ENCODE measurements at places on chromosomes 2 and 18. TPM values are rescaled to one million over a fixed set of nuclear protein-coding genes. Genes with fewer than 3 reads are reported as not detected.

MEP1B gene
- not detected for total RNA-seq

STPG4 gene
- total RNA-seq = not detected

C2orf49 gene
- 18.4 TPM for total RNA-seq

TRAF3IP1 gene
- total RNA-seq = 7.3 TPM

PPP1R1C gene
- 0.51 TPM for total RNA-seq

CAVIN2 gene
- total RNA-seq = 571 TPM

CACNB4 gene
- total RNA-seq = 0.17 TPM

AFF3 gene
- not detected for total RNA-seq

TBR1 gene
- not detected for total RNA-seq

ACMSD gene
- total RNA-seq = 0.34 TPM

SKOR2 gene
- not detected for total RNA-seq

MBD5 gene
- 12.3 TPM for total RNA-seq

SPATS2L gene
- 54.0 TPM for total RNA-seq

REG1A gene
- not detected for total RNA-seq

C1QL2 gene
- total RNA-seq = not detected

TMEM18 gene
- total RNA-seq = 22.2 TPM

IGFBP5 gene
- total RNA-seq = 6.1 TPM

All from dermis blood vessel endothelial cell (primary cell).